Osteocyte (in vitro differentiated cells): ENCODE measurements at places on chromosomes 1 and 21. TPM values are rescaled to one million over a fixed set of nuclear protein-coding genes. Genes with fewer than 3 reads are reported as not detected.
A peak's percentile ranks its signal among the peaks of the same experiment; 100 is the strongest.

- peaks cover 4% of the 10 kb centered on the region for H3K36me3 ChIP-seq
- no peak for DNase-seq
- no peak overlapping the region for H3K4me3 ChIP-seq
- H3K27ac ChIP-seq, result peak overlapping the region; percentile 82
Observed at GRCh38 chr1:171179318-171180227, 5.5 kb upstream of the FMO2 start.

DNA sequence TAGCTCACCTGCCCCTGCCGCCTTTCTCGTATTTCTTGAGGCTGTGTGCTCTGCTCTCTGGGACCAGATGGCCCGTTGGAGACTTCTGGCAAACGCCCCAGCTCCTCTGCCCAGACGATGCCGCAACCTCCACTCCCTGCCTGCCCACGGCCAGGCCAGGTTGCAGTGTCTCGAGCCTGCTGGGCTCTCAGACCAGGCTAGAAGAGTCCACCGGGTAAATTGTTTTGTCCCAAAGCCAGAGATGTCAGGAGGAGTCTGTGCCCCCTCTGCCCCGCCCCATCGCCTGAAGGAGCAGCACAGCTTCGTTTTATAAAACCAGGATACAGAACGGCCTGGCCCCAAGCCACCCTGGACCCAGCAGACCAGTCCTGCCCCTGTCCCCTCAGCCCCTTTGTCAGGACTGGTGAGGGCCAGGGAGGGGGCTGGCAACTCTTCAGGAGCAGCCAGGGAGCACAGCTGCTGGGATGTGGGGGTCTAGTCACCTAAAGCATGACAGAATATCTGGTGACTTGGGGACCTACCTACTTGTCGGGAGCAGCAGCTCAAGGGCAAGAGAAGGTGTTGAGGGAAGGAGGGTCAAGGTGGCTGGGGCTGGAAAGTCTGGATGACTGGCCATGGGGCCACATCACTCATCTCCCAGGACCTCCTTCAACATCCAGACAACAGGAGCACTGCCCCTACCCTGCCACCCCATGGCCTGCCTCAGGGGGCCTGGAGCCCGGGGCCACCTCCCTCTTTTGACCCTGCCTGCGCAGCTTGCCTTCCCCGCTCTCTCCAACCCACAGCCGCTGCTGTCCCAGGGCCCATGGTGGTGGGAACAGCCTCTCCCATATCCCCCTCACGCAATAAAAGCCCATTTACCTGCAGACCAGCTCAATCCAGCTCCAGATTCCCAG is 33.9 kb upstream of the LBR start:
- no peaks in the 10 kb centered on the region for H3K27me3 ChIP-seq
- no peaks in the 10 kb centered on the region for H3K36me3 ChIP-seq
- no peak overlapping the region for H3K4me3 ChIP-seq
- no peak for DNase-seq
- H3K4me1 ChIP-seq, result peaks cover 34% of the 10 kb centered on the region

DNA sequence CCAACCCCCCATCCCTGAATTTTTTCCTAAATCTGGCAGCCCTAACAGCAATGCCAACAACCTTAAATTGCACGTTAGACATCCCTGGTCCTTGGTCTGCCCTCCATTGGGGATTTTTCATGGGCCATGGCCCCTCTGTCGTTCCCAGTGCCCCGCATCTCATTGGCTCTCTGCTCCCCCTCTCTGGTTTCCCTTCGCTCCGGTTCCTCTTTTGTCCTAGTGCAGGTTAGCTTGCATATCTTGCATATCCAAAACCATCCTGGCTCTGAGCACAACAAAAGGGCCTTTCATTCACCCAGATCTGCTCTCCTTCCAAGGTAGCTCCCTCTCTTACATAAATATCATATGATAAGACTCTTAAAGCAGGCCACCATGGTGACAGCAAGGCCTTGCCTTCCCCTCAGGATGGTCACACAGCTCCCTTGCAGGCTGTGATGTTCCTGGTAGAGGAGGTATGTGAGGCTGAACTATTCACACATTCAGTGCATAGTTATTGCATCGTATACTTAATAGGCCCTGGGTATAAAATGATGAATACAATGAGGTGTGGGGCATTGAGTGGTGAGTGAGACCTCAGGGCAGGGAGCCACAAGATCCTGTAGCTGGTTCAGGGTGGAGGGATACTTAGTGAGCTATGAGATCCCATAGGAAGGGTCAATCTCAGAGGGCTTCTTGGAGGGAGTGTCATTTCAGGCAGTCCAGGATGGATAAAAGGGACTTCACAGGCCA is 45.2 kb downstream of the TENT5C start:
- H3K4me3 ChIP-seq, result no peak overlapping the region
- H3K4me1 ChIP-seq, result no peaks in the 10 kb centered on the region
- no peaks in the 10 kb centered on the region for H3K36me3 ChIP-seq
- peaks cover 3% of the 10 kb centered on the region for H3K27me3 ChIP-seq
- DNase-seq, result no peak

GRCh38 chr1:29232387-29232786 is 1.7 kb upstream of the MECR start:
- peaks cover 26% of the 10 kb centered on the region for H3K4me1 ChIP-seq
- H3K36me3 ChIP-seq, result no peaks in the 10 kb centered on the region
- no peak overlapping the region for H3K4me3 ChIP-seq
- no peak for DNase-seq
- peaks cover 20% of the 10 kb centered on the region for H3K27me3 ChIP-seq

The SPRR2B gene
- not detected in 2 replicates for total RNA-seq
